Muscle of back (tissue), 13 donors: ENCODE measurements at places on chromosomes 3 and 15. TPM values are rescaled to one million over a fixed set of nuclear protein-coding genes. Genes with fewer than 3 reads are reported as not detected.

SLC22A14 gene
- 0.11 TPM for polyA plus RNA-seq

GRK7 gene
- polyA plus RNA-seq, result not detected

NRROS gene
- 5.6 TPM for polyA plus RNA-seq

LINGO1 gene
- polyA plus RNA-seq, result 9.9 TPM

THUMPD3 gene
- 39.0 TPM for polyA plus RNA-seq

RBPMS2 gene
- 4.4 TPM for polyA plus RNA-seq

XCR1 gene
- 0.90 TPM for polyA plus RNA-seq

CACNA2D2 gene
- polyA plus RNA-seq, result 3.6 TPM

CCNB2 gene
- 14.3 TPM for polyA plus RNA-seq

MEIS2 gene
- polyA plus RNA-seq, result 9.1 TPM

TGM4 gene
- not detected for polyA plus RNA-seq

EFCC1 gene
- polyA plus RNA-seq, result 0.79 TPM

ARID3B gene
- 4.3 TPM for polyA plus RNA-seq

TMEM108 gene
- 12.4 TPM for polyA plus RNA-seq

TRIM42 gene
- polyA plus RNA-seq, result not detected

RLBP1 gene
- 0.62 TPM for polyA plus RNA-seq

REC114 gene
- polyA plus RNA-seq, result 0.19 TPM

C3orf85 gene
- polyA plus RNA-seq, result not detected

GP9 gene
- polyA plus RNA-seq, result 0.59 TPM

HEG1 gene
- 34.5 TPM for polyA plus RNA-seq

DPPA2 gene
- not detected for polyA plus RNA-seq

RTP4 gene
- 0.40 TPM for polyA plus RNA-seq

ACVR2B gene
- 11.1 TPM for polyA plus RNA-seq

NUSAP1 gene
- 51.3 TPM for polyA plus RNA-seq

CHAC1 gene
- polyA plus RNA-seq, result 5.3 TPM

FAM81A gene
- 1.1 TPM for polyA plus RNA-seq

TM4SF18 gene
- polyA plus RNA-seq, result 14.0 TPM

GPR27 gene
- polyA plus RNA-seq, result 2.7 TPM

FANCD2OS gene
- not detected for polyA plus RNA-seq

PLSCR5 gene
- polyA plus RNA-seq, result not detected

PRR23A gene
- polyA plus RNA-seq, result not detected

RTP1 gene
- polyA plus RNA-seq, result 0.09 TPM

IMPG2 gene
- 0.55 TPM for polyA plus RNA-seq

SI gene
- polyA plus RNA-seq, result 0.22 TPM
